Activated CD8-positive, alpha-beta memory T cell treated with anti-CD3 and anti-CD28 coated beads for 36 hours (primary cell): ENCODE measurements at places on chromosomes 12 and 14. TPM values are rescaled to one million over a fixed set of nuclear protein-coding genes. Genes with fewer than 3 reads are reported as not detected.

ATG14 gene
- 6.8 TPM for total RNA-seq

MOK gene
- total RNA-seq = 7.8 TPM

KSR2 gene
- total RNA-seq = not detected

DHRS4L2 gene
- total RNA-seq = 19.8 TPM

SMIM41 gene
- total RNA-seq = not detected

ACOT4 gene
- 4.0 TPM for total RNA-seq
